ENCODE measurements at places on chromosomes 4 and X. TPM values are rescaled to one million over a fixed set of nuclear protein-coding genes. Genes with fewer than 3 reads are reported as not detected.

The ACE2 gene
- total RNA-seq = not detected

The TRPC5OS gene
- total RNA-seq = not detected

The SMIM14 gene
- total RNA-seq = 42.6 TPM

The NEIL3 gene
- 2.5 TPM for total RNA-seq

The NFKB1 gene
- 21.6 TPM for total RNA-seq

The ARAF gene
- 67.8 TPM for total RNA-seq

The HDAC8 gene
- 22.2 TPM for total RNA-seq

The MAGEC1 gene
- not detected for total RNA-seq

The WWC2 gene
- 41.5 TPM for total RNA-seq

The TCEAL6 gene
- total RNA-seq = not detected

The CFP gene
- total RNA-seq = 0.60 TPM

The PNMA6A gene
- 0.97 TPM for total RNA-seq

The RAB40A gene
- 0.45 TPM for total RNA-seq

The MAGEC2 gene
- total RNA-seq = not detected

The ZBTB49 gene
- total RNA-seq = 6.4 TPM

The BEX1 gene
- total RNA-seq = 6.0 TPM

The ADGRG4 gene
- total RNA-seq = 0.24 TPM

The WAS gene
- 0.37 TPM for total RNA-seq

The PDCL2 gene
- not detected for total RNA-seq

The TMA16 gene
- total RNA-seq = 21.8 TPM

The EREG gene
- not detected for total RNA-seq

The CFAP99 gene
- total RNA-seq = not detected

The SLC30A9 gene
- 44.6 TPM for total RNA-seq

The SMIM10 gene
- total RNA-seq = 4.7 TPM

The PSAPL1 gene
- not detected for total RNA-seq

The GBA3 gene
- not detected for total RNA-seq

The CT45A10 gene
- not detected for total RNA-seq

The DNASE1L1 gene
- total RNA-seq = 39.4 TPM

The MAOB gene
- 3.2 TPM for total RNA-seq

The IQSEC2 gene
- total RNA-seq = 8.2 TPM
